ENCODE measurements at places on chromosomes 16 and 17.

- DNase-seq: no peak
Measured at GRCh38 chr16:1095450-1096168, 435 bp downstream of the C1QTNF8 start.

- no peak for DNase-seq
Measured at GRCh38 chr17:31391496-31391949, at the start of gene RAB11FIP4. RAB11FIP4 (plus strand) TSS chr17:31391675; CDS start chr17:31391853, 178 bp downstream.

- no peak for DNase-seq
Measured at GRCh38 chr17:61406537-61406845, 6.8 kb downstream of the TBX2 start.

DNA sequence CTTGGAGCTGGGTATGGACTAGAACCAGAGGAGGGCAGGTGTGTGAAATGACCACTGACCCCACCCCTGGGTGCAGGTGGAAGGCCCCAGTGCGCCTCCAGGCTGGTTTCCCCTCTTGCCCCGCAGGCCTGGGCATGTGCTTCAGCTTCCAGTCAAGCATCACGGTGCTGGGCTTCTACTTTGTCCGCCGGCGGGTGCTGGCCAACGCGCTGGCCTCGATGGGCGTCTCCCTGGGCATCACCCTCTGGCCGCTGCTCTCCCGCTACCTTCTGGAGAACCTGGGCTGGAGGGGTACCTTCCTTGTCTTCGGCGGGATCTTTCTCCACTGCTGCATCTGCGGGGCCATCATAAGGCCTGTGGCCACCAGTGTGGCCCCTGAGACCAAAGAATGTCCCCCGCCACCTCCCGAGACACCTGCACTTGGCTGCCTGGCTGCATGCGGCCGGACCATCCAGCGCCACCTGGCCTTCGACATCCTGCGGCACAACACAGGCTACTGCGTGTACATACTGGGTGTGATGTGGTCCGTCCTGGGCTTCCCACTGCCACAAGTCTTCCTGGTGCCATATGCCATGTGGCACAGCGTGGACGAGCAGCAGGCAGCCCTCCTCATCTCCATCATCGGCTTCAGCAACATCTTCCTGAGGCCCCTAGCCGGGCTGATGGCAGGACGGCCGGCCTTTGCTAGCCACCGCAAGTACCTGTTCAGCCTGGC is 9.7 kb upstream of the ARMC7 start:
- no peak for DNase-seq

DNA sequence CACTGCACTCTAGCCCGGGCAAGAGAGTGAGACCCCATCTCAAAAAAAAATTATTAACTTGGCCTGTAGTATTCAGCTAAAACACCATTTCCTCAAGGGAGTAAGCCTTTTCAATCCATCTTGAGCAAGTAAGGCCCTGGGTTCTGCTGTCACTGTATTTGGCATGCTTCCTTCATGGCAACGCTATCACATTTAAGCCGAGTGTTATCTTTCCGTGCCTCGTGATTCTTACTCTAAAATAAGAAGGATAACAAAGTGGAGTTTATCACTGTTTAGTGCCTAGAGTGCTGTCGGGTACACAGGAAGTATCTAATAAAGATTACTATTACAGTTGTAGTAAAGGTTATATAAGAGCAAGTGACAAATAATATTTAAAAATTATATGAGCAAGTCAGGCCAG is 8.8 kb downstream of the VPS53 start:
- no peak for DNase-seq

DNA sequence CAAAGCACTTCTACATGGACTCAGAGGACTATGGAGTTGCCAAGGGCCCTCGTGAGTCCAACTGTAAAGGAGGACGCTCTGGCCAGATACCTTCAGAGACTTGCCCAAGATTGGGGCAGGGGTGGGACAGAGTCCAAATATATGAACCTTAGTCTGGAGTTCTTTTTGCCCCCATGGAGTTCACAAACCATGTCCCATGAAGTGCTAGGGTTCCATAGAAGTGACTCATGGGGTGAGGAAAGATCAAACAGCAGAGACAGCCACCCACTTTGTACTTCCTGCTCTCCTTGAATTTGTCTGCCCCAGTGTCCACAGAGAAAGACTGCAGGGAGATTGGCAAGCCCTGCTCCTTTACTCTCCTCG is 29.0 kb downstream of the SRL start:
- DNase-seq: no peak

GRCh38 chr17:74336307-74336706 is 10.3 kb downstream of the KIF19 start:
- no peak for DNase-seq

DNA sequence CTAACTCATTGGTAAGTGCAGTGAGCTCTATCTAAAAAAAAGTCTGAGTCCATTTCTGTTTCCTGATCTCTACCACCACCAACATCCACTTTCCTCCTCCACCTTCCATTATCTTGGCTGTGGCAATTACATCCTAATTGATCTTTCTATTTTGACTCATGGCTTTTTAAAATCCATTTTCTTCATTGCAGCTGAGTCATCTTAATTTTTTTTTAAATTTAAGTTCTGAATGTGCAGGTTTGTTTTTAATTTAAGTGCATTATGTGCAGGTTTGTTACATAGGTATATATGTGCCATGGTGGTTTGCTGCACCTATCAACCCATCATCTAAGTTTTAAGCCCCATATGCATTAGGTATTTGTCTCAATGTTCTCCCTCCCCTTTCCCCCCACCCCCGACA is 390.7 kb downstream of the XYLT1 start:
- no peak for DNase-seq

DNA sequence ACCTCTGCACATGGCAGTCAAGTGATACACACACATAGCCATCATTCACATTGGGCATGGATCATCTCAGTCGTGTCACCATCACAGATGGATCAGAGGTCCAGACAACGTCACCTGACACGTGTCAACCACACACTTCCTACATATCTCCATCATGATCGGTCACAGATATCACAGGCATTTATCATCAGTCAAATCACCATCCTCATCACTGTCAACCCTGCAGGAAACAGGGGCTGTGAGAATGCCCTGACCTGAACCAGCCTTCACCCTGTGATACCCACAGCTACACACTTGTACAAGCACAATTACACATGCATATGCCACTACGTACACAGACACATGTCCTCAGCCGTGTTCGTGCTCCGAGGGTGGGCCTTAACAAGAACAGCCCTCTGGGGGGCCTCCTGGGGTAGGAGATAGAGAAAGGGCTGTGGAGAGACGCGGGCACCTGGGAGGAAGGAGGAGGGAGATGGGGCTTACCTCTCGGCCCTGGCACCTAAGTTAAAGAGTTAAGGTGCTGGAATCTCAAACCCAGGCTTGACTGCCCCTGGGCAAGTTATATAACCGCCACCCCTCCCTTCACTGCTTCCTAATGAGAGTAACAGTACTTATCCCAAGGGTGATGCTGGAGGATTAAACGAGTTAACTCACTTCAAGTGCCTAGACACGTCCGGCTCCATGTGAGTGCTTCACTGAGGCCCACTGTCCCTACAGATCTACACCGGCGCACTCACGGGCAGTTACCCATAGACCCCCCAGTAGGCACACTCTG is 1.1 kb downstream of the SLC12A4 start:
- DNase-seq: no peak

DNA sequence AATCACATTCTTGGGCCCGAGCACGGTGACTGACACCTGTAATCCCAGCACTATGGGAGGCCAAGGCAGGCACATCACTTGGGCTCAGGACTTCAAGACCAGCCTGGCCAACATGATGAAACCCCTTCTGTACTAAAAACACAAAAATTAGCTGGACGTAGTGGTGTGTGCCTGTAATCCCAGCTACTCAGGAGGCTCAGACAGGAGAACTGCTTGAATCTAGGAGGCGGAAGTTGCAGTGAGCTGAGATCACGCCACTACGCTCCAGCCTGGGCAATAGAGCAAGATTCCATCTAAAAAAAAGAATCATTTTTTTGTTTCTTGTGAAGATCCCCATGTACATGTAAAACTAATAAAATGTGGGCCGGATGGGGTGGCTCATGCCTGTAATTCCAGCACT is 53.1 kb upstream of the ATF7IP2 start:
- DNase-seq: no peak

DNA sequence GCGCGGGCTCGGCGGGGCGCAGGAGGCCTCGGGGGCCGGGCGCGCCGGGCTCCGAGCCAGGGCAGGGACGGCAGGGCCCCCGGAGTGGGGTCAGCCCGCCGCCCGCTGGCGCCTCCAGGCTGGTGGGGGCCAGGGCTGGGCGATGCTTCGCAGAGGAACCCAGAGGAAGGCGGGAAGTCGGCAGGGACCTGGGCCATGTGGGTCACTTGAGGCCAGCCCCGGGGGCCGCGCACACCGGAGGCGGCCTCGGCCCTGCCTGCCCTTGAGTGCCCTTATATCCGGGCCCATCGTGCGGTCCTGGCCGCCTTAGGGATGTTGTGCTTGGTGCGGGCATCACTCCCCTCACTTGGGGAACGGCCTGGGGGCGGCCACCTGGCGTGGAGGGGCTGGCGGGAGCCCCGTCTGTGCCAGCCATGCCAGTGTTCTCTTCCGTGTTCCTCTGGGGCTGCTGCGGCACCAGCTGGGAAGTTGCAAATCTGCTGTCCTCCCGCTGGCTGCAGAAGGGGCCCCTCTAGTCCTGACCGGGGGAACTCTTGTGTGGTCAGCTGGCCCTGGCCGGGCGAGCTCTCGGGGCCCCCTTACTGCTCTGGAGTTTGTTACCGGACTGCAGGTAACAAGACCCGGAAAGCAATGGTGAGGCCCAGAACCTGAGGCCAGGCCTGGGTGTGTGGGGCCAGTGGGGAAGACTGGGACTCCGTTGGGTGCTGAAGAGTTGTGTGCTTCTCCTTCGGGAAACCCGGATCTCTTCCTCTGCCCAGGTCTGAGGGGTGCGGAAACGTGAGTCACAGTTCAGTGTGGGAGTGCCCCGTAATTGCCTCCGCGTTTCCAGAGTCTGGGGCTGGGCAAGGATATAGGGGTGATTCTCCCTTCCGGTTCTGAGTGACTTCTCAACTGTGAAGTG is 849 bp downstream of the CAPN15 start:
- DNase-seq: no peak

DNA sequence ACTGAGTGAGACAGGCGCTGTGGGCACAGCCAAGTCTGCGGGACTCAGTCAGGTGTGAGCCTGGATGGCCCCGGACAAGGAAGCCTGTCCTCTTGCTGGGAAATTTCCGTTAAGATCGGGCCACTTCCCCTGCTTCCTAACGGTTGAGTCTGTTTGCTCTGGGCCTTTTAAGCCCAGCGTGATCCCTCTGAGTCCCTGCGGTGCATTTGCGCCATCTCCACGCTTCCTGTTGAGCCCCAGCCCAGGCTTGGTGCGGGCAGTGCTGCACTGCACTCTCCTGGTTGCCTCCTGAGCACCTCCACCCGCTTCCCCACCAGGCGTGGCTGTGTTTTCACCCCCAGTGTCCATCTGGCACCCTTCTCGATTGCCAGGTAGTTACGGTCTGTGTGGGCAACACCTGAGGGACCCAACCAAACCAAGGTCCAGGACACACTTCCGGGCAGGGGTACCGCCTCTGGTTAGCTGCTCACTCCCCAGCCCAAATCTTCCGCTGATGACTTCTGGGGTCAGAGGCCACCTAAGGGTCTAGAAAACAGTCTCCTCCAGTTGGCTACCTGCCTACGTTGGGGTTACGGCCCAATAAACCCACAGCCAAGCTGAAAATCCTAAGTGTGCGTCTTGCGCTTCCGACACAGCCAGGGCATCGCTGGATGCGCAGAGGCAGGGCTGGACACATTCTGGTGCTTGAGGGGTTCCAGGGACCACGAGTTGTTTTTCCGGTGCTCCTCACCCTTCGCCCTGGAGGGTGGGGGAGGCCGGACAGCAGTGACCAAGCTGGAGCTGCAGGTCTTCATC is 1.4 kb upstream of the SLC25A10 start:
- DNase-seq: no peak

DNA sequence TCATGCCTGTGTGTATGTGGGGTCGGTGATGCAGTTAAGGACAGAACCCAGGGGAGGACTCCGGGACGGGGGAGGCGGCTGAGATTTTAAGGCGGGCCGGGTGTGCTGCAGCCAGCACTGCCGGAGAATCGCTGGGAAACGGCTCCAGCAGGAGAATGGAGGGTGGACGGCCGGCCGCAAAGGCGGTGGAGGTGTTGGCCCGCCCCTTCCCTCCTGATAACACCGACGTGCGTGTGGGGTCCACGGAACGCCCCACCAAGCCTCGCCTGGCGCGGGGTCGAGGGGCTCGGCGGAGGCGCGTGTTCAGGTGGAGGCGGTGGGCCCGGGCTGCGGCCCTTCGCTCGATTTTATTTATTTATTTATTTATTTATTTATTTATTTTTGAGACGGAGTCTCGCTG is 633 bp downstream of the ZNF843 start:
- DNase-seq: no peak

DNA sequence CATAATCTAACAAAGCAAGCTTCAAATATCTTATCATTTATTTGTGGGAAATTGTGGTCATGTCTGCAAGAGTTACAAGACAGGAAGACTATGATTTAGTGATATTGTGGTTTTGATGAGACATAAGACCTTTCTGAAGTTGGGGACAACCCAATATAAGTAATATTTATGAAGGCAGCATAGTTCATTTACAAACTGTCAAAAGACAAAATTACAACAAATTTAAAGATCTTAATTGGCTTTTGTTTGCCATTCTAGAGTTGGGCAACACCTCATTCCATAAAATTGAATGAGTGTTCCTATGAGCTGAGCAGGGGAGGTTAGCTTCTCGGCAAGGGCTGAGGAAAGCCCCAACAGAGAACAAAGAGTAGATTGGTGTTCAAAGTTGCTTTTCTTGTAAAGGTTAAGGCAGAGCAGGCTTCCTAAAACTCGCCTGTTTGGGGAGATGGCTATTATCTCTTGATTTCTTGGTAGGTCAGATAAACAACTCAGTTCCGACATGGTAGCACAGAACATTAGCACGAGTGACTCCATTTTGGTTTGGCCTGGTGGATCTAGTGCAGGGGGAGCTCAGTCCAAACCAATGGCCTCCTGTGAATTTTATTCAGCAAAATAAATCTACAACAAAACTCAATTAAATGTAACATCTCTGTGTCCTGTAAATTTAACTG is 10.9 kb upstream of the MMD start:
- no peak for DNase-seq

DNA sequence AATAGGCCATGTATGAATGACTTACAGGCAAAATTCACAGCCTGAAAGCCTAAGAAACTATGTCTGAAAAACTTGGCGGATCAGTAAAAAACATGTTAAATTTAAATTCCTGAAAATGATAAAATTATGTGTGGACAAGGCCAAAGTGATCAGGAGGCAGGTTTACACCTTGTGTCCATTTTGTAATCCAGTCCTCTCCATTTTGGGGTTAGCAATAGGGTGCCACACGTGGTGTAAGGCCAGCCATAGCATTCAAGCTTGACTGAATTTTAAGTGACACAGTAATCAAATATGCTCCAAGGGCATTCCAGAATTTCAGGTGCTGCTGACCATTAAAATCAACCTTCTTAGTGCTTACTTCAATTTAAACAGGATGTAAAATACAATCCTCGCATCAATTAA is 2.7 kb downstream of the RNF43 start:
- no peak for DNase-seq

DNA sequence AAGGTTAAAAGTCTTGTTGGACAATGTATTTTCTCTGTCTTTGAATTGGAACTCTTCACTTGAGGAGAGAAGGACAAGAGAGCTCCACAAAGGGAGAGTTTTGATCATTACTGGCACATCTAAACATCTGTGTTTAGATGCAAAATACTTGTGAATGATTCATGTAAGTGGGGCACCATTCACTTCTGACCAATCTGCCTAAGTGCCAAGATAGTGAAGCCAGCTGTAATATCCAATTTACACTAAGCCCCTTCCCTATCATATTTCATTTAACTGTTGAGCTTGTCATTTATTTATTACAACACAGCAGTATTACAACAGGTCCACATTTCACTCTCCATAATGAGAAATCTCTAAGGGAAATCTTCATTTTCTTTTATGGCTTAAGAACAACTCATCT is 832.3 kb upstream of the GOT2 start:
- DNase-seq: no peak
